Amygdala (tissue), 56 donors: ENCODE measurements at places on chromosomes 5 and 9.

DNA sequence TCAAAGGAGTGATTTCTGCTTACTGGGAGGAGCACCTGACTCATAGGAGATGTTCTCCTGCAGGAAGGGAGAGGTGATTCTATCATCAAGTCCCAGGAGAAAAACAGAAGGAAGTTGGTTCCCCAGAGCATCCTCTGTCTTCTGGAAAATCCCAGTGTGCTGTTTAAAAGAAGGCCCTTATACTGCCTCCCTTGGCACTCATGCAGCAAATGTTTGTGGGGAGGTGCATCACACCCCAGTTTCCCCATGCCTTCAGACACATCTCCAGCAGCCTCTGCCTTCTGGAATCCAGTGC is 63.1 kb downstream of the PPARGC1B start:
- no peak for DNase-seq

DNA sequence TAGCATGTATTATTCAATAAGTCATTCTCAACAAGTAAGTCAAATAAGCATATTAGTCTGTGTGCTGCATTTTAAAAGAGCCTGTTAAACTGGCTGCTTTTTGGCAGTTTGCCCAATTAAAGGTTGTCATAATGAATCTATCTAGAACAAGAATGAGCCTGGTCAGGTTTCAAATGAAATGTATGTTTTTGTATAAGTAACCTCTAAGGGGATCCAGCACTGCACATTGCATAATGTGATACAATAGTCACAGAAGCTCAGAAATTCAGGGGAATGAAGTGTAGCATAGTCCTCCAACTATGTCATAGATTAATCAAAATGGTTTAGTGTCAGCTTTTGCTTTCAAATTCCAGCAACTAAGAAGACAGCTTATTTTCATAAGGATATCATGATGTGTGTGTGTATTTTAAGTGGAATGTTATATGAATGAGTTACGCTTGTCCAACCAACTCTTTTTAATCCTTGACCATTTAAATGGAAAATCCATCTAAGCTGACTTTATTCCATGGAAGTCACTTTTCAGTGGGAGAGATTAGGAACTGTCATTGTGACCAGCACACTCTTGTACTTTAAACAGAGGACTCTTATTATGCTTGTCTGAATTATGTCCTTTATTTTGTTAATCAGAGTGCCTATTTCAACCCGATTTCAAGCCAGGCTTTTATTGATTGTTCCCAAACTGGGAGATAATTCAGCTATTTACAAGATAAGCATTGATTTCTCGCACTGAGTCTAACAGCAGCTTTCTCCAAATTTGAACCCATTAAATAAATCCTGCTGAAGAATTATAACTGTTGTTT is 283.9 kb upstream of the ADAMTSL1 start:
- DNase-seq: no peak

- no peak for DNase-seq
These were observed 63.5 kb upstream of the BARX1 start for GRCh38 chr9:94018628-94019027.

DNA sequence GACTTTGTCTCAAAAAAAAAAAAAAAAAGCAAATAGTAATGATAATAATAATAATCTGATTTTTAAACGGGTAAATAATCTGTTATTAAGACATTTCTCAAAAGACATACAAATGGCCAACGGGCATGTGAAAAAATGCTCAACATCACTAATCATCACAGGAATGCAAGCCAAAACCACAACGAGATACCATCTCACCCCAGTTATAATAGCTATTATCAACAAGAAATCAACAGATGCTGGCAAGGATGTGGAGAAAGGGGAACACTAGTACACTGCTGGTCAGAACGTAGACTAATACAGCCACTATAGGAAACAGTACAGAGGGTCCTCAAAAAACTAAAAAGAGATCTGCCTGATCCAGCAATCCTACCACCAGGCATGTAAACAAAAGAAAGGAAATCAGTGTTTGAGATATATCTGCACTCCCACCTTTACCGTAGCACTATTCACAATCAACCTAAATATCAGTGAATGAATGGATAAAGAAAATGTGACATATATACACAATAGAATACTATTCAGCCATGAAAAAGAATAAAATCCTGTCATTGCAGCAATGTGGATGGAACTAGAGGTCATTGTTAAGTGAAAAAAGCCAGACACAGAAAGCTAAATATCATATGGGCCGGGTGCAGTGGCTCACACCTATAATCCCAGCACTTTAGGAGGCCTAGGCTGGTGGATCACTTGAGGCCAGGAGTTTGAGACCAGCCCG is 24.9 kb downstream of the VAV2 start:
- no peak for DNase-seq

DNA sequence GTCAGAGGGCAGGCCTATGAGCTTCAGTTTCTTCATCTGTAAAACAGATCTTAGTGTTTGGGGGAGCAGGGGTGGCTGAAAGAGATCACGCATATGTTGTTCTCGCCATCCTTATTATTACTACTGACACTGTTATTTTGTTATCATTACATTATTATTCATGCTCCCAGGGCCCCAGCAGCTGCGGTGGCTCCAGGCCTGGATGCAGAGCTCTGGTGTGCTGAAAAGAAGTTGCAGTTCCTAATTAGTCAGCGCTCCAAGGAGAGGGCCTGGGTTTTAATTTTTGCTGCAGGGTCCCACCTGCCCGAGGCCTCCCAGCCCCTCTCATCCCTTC is 19.5 kb downstream of the CXXC5 start:
- no peak for DNase-seq

DNA sequence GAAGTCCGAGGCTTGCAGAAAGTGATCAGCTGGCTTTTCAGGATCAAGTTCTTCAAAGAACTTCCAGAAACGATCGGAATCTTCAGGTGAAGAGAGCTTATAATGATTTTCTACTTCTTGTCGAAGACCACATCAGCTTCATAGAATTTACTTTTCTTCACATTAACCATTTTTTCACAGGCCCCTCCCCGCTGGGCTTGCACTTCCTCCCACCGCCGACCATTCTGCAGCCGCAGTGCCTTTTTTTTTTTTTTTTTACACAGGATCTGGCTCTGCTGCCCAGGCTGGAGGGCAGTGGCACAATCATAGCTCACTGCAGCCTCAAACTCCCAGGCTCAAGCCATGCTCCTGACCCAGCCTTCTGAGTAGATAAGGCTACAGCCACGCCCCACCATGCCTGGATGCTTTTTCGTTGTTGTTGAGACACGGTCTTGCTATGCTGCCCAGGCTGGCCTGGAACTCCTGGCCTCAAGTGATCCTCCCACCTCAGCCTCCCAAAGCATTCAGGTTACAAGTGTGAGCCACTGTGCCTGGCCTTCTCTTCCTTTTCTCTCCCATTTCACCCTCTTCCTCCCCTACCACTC is 15.3 kb upstream of the RNF130 start:
- DNase-seq: no peak

GRCh38 chr5:65213921-65214525 is 267.7 kb downstream of the ADAMTS6 start:
- no peak for DNase-seq

DNA sequence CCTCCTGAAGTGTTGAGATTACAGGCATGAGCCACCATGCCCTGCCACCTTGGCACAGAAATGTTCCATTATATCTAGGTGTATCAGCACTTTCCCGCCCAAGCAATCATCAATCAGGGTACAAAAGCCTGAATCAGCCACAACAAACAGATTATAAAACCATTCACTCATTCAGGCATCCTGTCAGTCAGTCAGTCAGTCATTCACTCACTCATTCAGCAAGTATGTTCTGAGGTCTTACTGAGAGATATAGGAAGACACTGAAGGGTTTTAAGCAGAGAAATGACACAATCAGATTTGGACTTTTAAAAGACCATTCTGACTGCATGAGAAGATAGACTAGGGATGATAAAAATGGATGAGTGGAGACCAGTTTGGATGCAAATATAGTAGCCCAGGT is 13.1 kb downstream of the PSMD5 start:
- DNase-seq: no peak

- DNase-seq: no peak
These were observed 239.6 kb upstream of the RAI14 start for GRCh38 chr5:34416501-34417008.

DNA sequence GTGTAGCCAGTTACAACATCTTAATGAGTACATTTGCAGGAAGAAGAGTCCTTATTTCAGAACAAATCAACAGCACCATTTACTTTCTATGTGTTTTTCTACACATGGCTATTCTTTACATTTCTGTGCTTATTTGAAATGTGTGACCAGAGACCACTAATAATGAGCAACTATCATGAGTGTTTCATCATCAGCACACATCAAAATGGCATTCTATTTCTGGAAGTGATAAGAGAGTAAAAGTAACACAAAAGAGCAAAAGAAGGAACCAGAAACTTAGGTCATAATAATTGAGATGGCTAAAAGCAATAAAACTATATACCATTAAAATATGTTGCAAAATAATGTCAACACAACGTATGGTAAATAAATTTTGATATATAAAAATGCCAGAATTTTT is 159.7 kb downstream of the PBX3 start:
- DNase-seq: no peak

DNA sequence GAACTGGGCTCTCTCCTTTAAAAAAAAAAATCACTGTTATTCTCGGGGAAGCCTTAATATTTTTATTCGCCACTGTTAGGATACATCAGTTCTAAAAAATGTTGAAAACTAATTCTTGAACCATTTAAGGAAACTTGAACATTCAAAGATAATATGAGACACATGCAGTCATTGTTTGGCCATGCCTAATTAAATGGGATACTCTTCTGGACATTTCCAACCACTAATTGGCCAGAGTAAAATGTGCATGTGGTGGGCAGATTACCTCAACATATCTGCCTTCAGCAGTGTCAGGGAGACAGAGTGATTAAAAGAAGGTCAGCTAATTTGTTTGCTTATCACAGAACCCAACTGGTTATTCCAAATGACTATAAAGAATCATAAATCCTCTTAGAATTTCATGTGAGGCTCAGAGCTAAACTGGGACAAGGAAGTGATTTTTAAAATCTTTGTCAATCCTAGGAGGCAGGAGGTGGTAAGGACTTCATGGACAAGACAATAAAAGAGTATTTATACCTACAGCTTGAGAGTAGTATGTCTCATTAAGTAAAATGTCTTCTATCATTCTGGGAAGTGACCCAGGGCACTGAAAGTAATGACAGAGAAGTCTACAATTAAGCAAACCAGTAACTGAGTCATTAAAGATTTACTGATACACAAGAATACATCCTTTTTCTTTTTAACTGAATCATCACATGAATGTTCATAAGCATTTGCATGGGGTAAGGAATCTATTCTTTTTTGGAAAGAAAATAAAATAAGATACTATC is 242.9 kb upstream of the TRPM3 start:
- no peak for DNase-seq

GRCh38 chr9:90009447-90009846 is 404.6 kb downstream of the GADD45G start:
- DNase-seq: no peak

DNA sequence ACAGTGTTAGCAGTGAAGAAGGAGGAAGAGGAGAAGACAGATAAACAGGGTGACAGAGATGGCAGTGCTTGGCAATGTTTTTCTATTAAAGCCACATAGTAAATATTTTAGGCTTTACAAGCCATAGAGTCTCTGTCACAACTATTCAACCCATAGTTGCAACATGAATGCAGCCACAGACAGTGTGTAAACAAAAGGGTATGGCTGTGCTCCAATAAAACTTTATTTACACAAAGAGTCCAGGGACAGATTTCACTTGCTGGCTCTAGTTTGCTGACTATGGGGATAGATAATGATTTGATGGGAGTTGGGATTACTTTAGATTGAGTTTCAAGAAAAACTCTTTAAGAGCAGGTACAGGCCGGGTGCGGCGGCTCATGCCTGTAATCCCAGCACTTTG is 224.8 kb upstream of the SEMA6A start:
- DNase-seq: no peak

DNA sequence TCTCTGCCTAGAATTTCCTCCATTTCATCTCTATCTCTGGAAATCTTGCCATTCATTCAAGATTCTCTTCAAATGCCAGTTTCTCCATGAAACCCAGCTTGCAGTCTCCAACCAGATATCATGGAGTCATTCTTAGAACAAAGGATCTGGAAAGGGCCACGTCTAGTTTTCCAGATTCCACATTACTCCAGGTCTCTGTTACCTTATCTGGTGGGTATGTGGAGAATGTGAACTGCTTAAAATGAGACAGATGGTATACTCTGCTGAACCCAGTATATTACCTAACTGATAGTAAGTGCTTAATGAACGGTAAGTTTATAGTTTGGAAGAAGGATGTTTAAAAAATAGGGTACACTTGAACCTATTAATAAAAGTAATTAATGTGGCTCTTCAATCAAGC is 52.3 kb upstream of the ZSWIM6 start:
- no peak for DNase-seq

- no peak for DNase-seq
These were observed 181.4 kb downstream of the LURAP1L start for GRCh38 chr9:12956261-12956660.

- no peak for DNase-seq
These were observed 2.8 kb upstream of the ZNF462 start for GRCh38 chr9:106859957-106860720.

DNA sequence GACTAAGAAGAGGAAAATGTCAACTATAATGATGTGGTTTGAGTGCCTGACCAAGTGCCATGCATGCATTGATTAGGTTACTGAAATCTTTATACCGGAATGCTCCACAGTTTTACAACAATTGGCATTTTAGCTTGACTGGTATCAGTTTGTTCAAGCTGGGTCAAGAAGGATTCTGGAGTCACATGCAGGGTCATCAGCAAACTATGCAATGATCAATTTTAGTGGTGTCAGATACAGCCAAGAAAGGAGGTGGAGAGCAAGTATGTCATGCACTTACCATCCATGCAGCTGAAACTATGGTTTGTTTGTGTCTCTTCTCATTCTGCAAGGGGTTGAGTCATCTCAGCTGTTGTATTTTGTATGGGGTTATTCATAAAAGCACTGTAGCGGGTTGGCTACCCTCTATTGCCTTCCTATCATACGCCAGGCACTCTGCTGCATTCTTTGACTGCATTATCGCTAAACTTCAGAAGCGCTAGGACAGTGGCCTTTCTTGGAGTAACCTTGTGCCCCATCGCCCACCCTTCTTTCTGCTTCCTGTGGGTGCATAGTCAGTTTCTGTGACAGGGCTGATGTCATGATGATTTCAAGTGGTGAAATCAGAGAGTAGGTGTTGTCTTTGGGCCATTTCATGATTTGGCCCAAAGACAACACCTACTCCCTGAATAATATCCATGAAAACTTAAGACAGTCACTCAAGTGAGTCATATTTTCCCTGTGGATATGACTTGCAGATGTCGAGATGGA is 145.4 kb downstream of the MTX3 start:
- no peak for DNase-seq
